Dermis microvascular lymphatic vessel endothelial cell (primary cell): ENCODE measurements at places on chromosomes 3 and 15.

GRCh38 chr15:70698836-70699390, 64.4 kb downstream of the UACA start:
- no peak for DNase-seq

DNA sequence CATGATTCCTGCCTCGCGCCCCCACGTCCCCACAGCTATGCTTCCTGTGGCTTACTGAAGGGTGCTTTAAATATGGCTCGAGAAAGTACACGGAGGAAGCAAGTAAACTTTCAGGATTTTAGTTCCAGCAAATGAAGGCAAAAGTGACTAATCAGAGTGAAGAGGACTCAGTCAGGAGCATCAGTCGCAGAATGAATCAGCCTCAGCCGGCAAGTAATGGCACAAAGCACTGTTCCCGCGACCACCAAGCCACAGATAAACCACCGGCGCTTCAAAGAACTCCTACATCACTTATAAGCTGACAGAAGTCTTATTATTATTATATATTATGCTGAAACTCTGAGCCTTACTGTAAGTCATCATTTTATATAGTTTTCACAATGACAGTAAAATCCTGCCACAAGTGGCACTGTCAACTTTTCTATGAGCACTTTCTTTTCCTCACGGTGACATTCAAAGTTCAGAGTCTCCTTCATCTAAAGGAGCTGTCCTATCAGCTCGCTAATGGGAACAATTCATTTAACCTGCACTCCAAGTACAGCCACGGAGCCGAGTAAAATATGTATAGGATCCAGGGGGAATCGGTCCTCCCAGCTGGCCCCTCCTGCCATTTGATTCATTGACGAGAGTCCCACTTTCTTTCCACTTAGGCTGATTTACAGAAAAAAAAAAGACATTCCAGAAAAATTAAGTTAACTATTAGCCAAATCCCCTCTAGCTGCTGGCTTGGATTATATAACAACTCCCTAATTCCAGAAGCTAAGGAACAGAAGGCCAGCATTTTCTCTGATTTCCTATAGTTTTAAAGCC, 217.0 kb upstream of the ICE2 start:
- DNase-seq: no peak

DNA sequence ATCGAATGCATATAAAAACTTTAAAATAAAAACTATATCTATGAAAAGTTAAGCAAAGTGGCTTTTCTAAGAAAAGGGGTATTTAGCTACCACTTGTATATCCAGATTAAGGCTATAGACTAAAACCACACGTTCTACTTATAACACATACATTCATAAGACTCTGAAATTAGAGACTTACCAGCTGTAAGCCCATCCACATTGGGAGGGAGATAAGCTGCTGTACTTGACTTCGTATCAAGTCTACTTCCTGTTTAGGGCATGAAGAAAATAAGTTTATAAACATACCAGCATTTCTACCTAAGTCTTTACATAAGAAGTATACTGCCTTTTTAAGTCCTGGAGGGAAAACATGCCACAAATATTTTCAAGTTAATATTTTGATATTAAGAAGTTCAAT, 27.7 kb downstream of the AQR start:
- DNase-seq: no peak

GRCh38 chr3:29353807-29354206, 72.9 kb downstream of the RBMS3 start:
- DNase-seq: no peak

GRCh38 chr3:175066617-175067415, 207.7 kb downstream of the NAALADL2 start:
- DNase-seq: no peak

GRCh38 chr3:109887293-109887692, 549.9 kb upstream of the DPPA4 start:
- no peak for DNase-seq

- peak; percentile 67 for DNase-seq
Measured at GRCh38 chr3:44685128-44685800, 27.2 kb upstream of the ZNF502 start.

DNA sequence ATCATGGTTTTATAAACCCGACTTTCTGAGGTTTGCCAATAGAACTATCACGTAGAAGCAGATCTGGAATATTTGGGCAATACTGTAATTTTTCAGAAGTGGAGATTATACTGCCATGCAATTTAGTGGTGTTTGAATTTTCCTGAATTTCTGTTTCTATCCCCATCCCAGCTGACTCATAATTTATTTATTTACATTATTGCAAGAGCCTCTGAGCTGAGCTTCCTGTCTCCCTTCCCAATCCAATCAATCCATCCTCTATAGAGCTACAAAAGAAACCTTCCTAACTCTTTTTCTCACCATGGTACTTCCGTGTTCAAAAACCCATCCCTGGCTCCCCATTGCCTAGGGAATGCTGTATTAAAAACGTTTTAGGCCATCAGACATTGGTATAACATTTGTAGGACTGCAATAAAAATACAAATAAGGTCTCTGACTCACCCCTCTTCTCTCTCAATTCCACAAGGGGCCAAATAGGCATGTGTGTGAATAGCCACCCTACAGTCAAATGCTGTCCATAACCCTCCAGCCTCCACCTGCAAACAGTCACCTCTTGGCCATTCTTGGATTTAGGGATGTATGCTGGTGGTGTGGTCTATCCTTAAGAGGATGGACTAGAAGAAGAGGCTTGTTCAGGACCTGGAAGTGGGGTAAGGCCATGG, 190.7 kb downstream of the CD47 start:
- DNase-seq: no peak

DNA sequence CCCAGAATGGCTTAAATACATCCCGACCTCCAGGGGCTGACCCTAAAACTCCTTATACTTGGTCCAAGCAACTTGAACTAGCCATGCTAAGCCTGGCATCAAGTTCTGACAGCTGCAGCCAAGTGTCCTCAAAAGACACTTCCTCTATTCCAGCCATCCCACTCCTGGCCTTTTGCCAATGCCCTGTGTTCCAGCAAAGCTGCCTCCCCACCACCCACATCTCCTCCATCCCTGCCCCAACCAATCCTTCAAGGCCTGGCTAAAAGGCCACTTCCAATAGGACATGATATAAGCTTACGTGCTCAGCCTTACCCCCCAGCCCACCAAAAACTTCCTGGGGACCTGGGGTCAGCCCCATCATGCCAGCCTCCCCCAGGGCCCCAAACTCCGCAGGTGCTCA, 40.9 kb downstream of the SEMA3G start:
- DNase-seq: no peak

DNA sequence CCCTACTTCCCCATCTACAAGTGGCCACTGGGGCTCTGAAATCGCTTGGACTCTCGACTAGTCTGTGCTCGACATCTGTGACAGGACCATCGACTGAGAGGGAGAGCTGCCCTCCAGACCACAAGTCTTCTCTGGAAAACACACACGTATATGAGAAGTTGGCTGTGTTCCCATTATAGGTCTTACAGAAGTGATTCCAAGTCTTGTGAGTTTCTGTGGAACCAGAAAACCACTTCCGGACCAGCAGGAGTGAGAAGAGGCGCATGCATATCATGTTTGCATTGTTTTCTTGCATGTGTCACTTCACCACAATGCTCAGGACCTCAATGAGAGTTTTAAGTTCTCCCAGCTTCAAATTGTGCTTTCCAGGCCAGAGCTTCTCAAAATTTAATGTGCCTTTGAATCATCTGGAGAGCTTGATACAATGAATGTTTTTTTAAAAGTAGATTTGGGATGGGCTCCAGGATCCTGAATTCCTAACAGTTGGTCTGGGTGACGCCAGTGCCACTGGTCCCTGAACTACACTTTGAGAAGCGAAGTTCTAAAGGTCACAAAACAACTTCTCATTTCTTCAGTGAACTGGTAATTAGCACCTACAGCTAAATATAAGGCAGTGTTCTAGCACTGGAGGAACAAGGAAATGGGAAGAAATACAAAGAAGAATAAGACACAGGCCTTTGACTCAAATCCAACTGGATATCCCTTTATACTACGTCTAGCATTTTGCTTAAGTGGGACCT, 15.7 kb downstream of the LIPC start:
- DNase-seq: peak; percentile 45

DNA sequence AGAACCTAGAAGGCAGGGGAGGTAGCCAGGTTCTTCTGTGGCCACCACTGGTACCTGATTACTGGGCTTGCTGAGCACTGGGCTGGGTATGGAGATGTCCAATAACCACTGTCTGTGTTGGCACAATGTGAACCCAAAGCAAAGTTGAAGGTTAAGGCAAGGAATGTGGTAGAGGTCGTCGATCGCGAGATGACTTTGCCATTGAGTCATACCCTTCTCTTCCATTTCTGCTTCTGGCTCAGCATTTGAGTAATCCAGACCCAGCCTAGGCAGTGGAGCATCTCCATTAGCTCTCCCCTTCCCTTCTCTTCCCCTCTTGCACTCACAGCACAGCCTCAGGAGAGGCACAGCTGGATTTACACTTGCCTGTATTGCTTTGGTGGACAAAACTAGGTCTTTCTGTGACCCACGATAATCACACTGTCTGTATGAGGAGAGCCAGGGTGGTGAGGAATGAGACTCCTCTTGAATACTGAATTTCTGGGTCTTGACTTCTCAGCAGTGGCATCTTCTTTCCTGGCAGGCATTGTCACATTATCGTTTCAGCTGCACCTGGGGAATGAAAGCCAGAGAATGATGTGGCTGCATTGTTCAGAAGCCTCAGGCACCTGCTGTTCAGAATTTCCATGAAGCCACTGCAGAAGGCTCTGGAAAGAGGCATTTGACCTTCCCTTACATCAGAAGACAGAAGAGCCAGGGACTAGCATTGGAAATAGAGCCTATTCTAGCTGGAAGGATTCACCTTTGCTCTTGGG, 272.6 kb downstream of the PDCD6IP start:
- no peak for DNase-seq

GRCh38 chr3:94787734-94788270, 724.9 kb downstream of the NSUN3 start:
- no peak for DNase-seq

DNA sequence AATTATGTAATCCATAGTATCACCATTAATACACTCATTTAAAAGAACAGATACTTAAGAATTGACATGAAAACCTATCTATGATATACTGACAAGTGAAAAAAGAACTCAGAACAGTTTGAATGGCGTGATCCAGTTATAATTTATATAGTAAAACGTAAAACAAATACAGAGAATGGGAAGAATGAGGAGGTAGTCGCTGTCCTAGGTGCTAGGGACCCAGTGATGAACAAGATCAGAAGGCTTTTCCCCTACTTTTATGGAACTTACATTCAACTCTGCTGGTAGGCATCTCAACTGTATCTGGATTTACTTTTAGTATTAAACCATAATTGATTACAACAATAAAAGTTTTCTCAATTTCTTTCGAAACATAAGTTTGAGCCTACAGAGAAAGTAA, 31.8 kb downstream of the GSK3B start:
- no peak for DNase-seq

DNA sequence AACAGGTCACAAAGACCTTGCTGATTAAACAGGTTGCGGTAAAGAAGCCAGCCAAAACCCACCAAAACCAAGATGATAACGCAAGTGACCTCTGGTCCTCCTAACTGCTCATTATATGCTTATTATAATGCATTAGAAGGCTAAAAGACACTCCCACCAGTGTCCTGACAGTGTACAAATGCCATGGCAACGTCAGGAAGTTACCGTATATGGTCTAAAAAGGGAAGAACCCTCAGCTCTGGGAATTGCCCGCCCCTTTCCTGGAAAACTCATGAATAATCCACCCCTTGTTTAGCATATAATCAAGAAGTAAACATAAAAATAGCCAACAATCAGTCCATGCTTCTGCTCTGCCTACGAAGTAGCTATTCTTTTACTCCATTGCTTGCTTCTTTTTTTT, 108.1 kb downstream of the MAGI1 start:
- no peak for DNase-seq

DNA sequence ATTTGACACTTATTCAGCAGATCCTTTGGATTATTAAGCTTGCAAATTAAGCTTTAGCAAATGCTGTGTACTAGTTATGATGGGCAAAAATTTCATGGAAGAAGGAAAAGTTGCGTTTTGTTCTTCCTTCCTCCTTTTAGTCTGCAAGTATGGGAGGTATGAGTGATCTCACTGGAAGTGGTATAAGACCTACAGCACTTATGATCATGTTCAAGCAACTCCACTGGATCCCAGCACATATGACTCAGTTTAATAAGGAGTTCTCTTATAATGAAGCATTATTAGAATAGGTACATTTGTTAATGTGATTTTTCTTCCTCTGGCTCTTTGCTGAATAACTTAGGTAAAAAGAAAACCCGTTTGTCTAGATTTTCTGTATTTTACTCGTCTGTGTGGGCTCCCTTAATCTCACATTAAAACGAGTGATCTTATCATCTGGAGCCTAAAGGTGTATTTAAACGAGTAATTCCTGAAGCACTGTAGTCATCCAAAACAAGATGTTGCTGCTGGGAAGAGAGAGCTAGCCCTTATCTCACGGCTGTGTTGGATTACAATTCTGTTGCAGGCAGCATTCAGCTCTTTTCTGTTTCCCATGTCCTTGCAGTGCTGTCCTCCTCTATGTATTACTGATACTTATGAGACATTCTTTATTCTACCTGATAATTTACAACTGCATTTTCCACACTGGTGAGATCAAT, 264.9 kb downstream of the GBE1 start:
- DNase-seq: no peak

DNA sequence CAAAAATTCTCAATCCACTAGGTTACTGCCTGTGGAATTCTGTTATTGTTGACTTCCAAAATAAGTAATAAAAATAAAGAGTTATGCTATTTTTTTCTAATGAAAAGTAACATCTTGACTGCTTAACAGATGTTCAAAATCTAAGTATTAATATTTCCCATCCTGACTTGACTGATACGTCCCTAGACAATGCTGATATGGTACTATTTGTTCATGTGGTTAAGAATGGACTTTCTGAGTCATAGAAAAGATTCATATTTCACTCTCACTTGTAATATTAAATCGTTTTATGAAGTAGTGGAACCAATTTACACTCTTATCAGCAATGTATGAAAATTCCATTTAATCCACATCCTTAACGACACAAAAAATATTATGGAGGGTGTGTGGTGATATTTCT, 104.8 kb upstream of the PLSCR5 start:
- no peak for DNase-seq

DNA sequence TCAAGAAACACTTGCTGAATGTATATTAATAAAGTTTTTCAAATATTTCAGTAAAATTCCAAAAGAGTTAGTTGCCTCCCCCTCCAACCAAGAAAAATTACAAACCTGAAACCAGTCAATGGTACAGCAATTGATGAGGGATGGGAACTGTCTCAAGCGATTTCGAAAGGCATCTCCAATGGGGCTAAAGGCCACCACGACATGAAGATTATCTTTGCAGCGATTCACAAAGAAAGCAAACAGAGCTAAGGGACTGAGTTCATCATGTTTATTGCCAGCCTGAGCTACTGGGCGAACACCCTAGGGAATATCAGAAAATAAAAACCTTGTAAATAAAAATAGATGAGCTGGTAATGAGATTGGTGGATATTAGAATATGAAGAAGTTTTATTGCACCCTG, 99.3 kb upstream of the ASB14 start:
- no peak for DNase-seq

- DNase-seq: no peak
Measured at GRCh38 chr3:132871956-132872355, 149.7 kb upstream of the NPHP3 start.

- DNase-seq: no peak
Measured at GRCh38 chr3:63015614-63016309, 140.5 kb upstream of the CADPS start.
